Hepatic stellate cell (primary cell): ENCODE measurements at places on chromosomes 12 and 14.
A peak's percentile ranks its signal among the peaks of the same experiment; 100 is the strongest.

DNA sequence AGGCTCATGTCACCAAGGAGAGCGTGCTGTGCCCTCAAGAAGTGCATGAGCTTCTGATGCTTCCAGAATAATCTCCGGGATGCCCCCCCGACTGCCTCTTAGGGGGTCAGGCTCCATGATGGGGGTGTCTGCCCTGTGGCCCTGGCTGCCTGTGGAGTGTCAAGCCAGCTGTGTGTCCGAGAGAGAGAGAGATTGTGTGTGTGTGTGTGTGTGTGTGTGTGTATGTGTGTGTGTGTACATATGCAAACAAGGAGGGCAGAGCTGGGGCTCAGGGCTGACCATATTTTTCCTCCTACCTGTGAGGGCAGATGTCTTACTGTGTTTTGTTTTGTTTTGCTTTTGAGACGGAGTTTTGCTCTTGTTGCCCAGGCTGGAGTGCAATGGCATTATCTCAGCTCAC, 5.6 kb upstream of the ALDH2 start:
- DNase-seq = no peak

GRCh38 chr12:121238086-121238485, 28.2 kb downstream of the P2RX4 start:
- DNase-seq = no peak

DNA sequence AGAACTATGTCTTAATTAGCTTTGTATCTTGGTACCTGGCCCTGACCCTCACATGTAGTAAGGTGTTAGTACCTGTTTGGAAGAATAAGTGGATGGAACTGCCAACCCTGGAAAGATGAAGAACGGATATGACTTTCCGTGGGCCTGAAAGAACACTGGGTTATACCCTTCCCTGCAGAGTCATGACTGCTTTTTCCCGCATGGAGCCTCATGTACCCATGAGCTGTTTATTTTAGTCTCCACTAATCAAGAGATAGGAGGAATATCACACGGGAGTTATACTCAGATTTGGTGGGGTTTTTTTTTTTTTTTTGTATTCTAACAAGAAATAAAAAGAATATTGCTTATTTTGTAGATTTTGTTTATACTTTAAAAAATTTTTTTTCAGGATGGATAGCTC, 15.9 kb downstream of the DLST start:
- DNase-seq = no peak

- no peak for DNase-seq
These were observed 17.2 kb downstream of the CALCOCO1 start for GRCh38 chr12:53710091-53710490.

DNA sequence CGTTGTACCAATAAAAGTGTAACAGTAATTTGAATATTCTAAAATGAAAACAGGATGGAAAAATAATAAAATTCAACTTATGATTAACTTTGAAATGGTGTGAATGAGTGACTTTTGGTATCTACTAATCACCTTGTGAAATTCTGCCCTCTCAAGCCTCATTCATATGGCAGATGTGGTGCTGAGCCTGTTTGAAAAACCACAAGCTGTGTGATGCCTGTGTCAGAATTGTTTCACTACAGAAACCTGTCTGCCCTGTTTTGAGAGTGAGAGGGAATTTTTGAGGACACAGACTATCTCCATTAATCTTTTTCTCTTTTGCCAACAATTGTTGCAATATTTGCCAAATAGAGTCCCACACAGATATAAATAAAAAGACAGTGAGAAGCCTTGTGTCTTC, 3.9 kb upstream of the RNU6-7 start:
- no peak for DNase-seq

GRCh38 chr12:4562034-4562657, at the start of gene DYRK4:
DYRK4 (plus strand) TSS chr12:4562208; CDS start chr12:4562246, 38 bp downstream.
- DNase-seq = peak; percentile 62

DNA sequence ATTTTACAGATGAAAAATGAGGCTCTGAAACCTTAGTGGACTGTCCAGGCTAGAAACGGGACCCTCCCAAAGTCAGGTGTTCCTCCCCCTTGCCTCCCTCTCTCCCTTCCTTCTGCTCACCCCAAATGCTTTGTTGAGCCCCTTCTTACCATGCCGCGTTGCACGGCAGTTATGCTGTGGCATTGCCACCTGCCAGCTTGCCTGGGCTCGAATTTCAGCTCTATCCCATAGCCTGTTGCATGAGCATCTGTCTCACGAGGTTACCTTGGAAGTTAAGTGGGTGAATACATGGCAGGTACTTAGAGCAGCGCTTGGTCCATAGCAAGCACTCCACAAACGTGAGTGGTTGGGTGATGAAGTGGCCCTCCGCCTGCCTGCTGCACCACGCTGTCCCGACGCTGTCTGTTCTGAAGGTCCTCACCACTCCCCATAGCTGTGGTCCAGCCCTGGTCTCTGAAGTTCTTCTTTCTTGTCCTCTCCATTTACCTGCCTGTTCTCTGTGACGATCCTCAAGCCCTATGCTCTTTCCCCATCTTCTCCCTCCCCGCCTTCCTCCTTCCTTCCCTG, 269.9 kb downstream of the CACNA1C start:
- no peak for DNase-seq

DNA sequence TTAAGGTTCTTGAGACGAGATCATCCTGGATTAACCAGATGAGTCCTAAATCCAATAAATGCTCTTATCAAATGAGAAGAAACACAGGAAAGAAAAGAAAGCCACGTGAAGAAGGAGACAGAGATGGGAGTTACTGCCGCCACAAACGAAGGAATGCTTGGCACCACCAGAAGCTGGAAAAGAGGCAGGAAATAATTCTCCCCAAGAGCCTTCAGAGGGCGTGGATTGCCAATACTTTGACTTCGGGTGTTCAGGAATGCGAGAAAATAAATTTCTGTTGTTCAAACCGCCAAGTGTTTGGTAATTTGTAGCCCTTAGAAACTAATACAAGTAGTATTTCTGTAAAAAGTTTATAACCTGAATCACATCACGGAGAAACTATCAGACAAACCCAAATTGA, 31.3 kb downstream of the ABCD2 start:
- no peak for DNase-seq

DNA sequence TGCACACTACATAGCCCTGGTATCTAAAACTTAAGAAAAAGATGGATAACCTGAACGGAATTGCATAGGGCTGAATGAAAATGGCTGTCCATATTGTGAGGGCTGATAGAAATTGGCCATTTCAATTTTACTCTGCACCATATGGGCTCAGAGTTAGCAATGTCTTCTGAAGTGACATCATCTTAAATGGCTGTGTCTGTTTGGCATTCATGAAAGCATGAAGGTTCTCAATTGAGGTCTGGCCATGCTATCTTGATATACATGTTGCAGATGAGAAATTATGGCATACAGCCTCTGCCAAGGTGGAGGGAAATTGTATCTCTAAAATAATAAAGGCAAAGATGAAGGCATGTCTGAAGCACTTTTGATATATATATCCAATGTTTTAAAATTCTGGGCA, 226.0 kb upstream of the PDE3A start:
- DNase-seq = no peak

GRCh38 chr14:102819176-102819628, 42.0 kb downstream of the TRAF3 start:
- no peak for DNase-seq

DNA sequence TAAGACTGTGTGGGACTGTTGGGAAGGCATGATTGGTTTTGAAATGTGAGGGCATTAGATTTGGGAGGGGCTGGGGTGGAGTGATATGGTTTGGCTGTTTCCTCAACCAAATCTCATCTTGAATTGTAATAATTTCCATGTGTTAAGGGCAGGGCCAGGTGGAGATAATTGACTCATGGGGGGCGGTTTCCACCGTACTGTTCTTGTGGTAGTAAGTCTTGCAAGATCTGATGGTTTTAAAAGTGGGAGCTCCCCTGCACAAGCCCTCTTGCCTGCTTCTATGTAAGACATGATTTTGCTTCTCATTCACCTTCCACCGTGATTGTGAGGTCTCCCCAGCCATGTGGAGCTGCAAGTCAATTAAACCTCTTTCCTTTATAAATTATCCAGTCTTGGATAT, 76.6 kb upstream of the PPFIA2 start:
- DNase-seq = no peak

DNA sequence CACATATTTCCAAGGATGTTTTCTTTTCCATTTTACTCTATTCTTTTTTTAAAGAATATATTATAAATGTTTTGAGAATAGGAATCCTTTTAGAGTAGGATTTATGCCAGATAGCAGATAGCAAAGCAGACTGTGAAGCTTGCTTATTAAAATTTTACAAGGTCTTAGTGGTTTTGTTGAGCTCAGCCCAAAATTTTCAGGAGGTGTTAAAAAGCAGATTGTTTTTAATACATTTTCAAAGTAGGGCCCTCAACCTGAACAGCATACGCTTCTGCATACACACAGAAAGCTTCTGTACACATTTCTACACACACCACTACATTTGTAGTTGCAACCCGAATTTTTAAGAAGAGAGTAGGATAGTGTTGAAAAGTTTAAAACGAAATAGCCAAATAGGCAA, 151.0 kb downstream of the EPS8 start:
- DNase-seq = no peak

DNA sequence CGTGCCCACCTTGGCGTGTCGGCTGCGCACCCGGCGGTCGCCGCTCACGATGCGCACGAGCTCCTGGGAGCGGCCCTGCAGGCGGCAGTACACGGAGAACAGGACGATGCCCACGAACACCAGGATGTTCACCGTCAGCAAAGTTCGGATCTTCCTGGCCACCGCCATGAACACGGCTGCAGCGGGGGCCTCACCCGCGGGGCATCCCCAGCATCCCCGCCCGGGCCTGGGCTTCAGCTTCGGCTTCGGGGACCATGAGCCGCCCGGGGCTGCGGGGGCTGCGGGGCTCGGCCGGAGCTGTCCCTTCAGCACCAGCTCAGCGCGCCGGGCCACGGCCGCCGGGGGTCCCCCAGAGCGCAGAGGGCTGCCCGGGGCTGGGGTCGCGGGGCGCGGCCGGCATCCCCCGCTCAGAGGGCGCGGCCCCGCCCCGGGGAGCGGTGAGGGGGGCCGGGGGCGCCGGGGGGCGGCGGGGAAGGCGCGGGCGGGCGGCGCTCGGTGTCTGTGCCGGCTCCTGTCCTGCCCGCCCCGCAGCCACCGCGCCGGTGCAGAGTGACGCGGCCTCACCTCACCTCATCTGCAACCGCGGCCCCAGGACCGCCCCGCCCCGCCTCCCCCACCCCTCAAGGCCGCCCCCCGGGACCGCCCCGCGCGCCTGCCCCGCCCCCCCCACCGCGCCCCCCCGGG, at the start of gene GALNT9:
Gene GALNT9, minus strand, starts transcription at position 554 of the 684 bp plus-strand sequence. Its CDS starts 386 bp downstream, at position 168.
- no peak for DNase-seq

DNA sequence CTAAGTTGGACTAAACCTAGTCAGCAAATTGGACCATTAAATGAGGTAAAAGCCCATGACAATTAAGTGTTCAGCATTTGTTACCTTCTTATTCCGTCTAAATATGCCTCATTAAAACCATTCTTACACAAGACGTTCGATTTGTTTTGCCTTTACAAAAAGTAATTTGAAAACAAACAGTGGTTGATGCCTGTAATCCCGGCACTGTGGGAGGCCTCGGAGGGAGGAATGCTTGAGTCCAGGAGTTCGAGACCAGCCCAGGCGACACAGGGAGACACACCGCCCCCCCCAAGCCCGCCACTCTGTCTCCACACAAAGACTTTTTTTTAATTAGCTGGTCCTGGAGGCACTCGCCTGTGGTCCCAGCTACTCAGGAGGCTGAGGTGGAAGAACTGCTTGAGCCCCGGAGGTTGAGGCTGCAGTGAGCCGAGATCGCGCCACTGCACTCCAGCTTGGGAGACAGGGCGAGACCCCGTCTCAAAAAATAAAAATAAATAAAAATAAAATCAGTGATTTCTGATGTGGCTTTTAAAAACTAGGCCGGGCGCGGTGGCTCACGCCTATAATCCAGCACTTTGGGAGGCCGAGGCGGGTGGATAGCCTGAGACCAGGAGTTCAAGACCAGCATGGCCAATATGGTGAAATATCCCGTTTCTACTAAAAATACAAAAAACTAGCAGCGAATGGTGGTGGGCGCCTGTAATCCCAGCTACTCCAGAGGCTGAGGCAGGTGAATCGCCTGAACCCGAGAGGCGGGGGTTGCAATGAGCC, 856 bp upstream of the EIF4B start:
- no peak for DNase-seq

GRCh38 chr12:113260636-113261300, 39.5 kb downstream of the TPCN1 start:
- no peak for DNase-seq

DNA sequence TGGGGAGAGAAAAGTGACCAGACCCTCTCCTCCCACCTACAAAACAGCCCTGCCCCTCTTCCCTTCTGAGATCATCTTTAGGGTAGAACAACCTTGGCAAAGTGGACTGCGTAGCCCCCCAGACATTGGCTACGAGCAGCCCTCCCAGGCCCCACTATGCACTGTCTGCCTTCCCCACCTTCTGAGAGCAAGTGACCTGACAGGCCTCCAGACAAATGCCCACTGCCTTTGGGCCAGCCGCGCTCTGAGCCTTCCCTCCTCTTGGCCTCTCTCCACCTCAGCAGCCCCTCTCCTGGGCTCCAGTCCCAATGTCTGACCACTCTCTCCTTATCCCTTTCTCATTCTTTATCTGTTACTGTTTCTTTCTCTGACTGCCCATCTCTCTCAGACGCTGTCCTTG, 46.5 kb upstream of the CCND2 start:
- DNase-seq = no peak

DNA sequence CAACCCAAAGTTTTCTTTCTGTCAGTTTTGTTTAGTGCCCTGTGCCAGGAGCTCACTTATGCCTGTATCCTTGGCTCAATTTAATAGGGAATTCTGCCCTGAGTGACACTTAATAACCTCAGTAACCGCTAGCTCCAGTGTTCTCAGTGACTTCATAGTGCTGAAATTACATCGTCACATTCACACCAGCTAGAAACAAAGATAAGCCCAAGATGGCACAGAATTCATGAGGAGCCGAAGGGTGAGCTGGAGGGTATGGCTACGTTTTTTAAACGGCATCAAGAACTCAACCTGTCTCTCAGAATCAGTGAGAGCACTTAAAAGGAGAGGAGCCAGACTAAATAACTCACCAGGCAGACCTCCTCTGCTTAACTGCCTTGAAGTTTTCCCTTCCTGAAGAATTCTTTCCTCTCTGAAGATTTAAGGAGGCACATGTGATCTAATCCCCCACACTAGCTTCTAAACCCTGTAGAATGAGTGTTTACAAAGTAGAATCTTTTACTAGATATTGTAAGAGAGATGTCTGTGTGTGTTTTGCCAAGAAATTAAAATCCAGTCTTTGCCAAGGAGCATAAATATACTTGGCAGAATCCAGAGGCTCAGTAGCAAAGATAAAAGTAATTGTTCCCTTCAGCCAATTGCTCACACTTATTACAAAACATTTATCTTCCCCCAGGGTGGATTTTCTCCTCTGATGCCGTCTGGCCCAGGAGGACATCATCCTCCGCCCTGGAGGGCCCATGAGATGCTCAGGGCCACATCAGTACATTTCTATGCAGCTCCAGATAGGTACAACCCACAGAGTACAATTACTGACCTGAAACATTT, 37.3 kb downstream of the PTGER2 start:
- DNase-seq = no peak

DNA sequence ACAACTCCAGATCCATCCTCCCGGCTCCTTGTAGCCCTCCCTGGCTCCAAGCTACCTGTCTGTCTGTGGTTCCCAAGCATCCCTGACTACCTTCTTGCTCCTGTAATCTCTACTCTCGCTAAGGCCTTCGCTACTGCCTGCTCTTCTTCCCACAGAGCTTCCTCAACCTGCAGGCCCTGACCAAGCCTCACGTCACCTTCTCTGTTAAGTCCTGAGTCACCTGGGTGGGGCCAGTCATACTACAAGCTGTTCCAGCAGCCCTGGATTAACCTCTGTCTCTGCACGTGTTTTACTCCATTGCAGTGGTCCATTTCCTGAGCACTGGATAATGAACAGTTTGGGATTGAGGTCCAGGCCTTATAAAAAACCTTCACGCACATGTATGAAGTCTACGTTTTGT, 770.7 kb downstream of the BCL11B start:
- no peak for DNase-seq

- no peak for DNase-seq
These were observed 96.5 kb upstream of the NCOR2 start for GRCh38 chr12:124663771-124664366.
